ENCODE measurements at places on chromosomes 5 and 9. TPM values are rescaled to one million over a fixed set of nuclear protein-coding genes. Genes with fewer than 3 reads are reported as not detected.

GRCh38 chr5:50853151-50853550 lies 186.7 kb downstream of the PARP8 start:
- DNase-seq, result no peak

COMMD10 gene
- polyA plus RNA-seq, result 64.4 TPM

SLC36A2 gene
- 21.0 TPM for polyA plus RNA-seq

SAPCD2 gene
- polyA plus RNA-seq, result 7.2 TPM

DNA sequence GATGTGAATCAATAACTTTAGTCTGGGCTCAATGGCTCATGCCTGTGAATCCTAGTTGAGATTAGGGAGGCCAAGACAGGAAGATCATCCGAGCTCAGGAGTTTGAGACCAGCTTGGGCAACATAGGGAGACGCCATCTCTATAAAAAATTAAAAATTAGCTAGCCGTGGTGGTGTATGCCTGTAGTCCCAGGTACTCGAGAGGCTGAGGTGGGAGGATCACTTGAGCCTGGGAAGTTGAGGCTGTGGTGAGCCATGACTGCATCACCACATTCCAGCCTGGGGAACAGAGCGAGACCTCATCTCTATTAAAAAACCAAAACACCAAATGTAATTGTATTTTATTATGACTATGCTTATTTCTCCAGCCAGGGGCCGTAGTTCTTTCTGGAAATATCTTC lies 69.6 kb upstream of the NR5A1 start:
- no peak for DNase-seq

DNA sequence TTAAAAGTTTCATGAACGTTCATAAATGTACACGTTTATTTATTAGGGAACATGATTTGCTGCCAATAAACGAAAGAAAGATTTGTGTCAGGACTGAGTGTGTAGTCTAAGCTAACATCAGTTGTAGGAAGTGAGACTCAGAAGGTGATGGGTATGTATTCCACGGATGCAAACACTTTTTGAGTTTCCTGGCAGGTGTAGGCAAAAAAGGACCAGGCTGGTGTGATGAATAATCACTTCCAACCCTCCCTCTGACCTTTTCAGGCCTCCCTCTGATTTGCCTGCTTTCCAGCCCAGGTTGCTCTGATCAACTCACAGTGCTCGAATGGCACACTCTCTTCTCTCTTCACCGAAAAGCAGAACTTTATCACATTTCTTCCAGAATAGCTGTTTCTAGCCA lies 51.8 kb downstream of the BASP1 start:
- DNase-seq, result no peak

- peak; percentile 38 for DNase-seq
Measured at GRCh38 chr5:134436523-134437339, 25.1 kb upstream of the CDKN2AIPNL start.

Measured in left kidney (tissue), 8 donors.